ENCODE measurements at places on chromosomes 11 and 22.

DNA sequence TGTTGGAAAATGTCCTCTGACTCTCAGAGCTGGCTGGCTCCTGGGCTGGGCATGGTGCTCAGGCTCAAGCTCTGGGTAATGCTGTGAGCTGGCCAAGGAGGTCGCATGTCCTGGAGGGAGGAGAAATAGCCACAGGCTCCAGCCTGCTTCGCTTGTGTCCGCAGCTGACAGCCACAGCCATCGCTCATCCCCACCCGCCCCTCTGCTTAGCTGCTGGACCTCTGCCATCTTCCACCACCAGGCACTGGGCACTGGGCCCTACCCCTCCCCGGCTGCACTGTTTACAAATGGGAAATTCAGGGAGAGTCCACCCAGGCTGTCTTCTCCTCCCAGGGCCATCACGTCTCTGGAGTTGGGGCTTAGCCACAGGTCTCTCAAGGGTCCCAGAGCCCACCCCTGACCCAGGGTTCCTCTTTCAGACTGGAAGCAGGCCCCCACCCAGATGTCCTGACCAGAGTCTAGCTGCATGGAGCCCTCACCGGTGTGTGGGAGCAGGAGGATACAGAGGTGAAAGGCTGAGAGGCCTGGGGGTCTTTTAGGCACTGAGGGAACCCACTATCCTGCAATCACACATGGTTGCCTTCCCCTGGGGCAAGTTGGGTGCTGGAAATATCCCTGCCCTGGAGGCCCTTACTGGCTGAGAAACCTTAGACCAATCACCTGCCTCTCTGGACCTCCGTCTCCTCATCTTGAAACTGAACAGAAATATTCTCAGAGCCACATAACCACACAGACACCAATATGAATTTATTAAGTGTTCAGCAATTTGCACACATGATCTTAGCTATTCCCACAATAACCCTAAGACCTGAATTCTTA is 62.7 kb downstream of the CD82 start:
- no peak for DNase-seq

DNA sequence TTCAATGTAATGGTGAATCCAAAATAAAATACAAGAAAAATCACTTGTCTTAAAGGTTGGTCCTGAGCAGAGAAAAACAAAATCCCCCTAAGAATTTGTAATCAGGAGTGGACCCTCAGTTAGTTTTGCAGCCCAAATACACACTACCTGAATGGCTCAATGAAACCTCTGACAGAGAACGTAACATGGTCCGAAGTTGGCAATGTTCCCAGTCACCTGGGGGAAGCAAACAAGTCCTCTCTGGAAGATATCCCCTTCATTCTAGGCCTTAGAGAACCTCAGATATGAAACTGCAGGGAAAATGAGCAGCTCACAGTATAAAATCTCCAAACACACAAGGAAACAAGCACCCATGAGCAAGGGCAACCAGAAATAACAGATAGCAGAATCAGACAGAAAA is 58.2 kb downstream of the MORC2 start:
- DNase-seq = no peak

DNA sequence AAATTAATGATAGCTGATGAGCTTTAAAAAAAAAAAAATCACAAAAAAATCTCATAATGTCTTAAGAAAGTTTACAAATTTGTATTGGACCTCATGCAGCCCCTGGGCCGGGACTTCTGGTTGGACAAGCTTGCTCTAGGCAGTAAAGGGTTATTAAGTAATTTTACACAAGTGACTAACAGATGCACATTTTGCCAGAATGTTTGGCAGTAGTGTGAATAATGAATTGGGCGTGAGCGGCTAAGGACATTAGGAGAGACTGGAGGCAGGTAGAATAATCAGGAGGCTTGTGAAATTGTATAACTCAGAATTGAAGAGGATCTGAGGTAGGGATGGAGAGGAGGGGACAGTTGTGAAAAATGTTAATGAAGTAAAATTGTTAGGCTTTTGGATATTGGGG is 77.4 kb downstream of the HIPK3 start:
- DNase-seq = no peak

- DNase-seq = no peak
Measured at GRCh38 chr11:124167826-124168231, 15.3 kb upstream of the OR10D3 start.

- peak; percentile 31 for DNase-seq
Measured at GRCh38 chr22:44972363-44973083, 37.3 kb downstream of the PHF21B start.

DNA sequence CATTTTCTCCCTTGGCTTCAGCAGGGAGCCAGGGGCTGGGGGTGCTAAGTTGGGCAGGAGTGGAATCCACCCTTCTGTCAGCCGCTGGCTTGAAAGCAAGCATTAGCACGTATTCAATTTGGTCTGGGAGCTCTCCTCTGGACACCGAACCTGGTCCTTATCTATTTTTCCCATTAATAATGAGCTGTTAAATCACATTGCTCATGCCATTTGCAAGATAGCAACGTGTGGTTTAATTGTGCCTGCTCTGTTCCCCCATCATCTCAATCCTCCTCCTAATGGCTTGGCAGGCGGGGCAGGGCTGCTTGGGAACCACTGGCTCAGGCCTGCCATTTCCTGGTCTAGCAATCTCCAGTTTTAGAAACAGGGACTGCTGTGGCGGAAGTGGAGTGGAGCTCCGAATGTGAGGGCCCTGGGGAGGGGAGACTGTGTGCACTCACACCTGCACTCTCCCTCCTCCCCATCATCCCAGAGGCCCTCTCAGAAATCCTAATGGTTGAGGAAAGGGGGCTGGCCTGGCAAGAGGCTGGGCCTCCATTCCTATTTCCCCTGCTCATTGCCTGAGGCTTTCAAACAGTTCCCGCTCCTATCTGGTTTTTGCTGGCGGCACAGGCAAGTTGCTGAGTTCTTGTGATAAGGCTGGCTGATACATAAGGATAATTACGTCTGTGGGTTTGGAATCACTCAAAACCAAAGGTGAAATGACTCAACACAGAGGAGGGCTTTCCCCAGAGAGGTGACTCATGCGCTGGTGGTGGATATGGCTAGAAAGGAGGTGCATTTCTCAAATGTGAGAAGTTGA is 201.2 kb upstream of the E2F8 start:
- peak; percentile 85 for DNase-seq

- DNase-seq = no peak
Measured at GRCh38 chr11:45967506-45967905, 45.0 kb downstream of the LARGE2 start.

GRCh38 chr11:36306888-36307287 is 10.8 kb downstream of the PRR5L start:
- DNase-seq = peak; percentile 31

- DNase-seq = no peak
Measured at GRCh38 chr11:102494216-102494615, 36.3 kb downstream of the MMP7 start.

GRCh38 chr11:76361374-76361773 is 19.6 kb downstream of the THAP12 start:
- DNase-seq = no peak

DNA sequence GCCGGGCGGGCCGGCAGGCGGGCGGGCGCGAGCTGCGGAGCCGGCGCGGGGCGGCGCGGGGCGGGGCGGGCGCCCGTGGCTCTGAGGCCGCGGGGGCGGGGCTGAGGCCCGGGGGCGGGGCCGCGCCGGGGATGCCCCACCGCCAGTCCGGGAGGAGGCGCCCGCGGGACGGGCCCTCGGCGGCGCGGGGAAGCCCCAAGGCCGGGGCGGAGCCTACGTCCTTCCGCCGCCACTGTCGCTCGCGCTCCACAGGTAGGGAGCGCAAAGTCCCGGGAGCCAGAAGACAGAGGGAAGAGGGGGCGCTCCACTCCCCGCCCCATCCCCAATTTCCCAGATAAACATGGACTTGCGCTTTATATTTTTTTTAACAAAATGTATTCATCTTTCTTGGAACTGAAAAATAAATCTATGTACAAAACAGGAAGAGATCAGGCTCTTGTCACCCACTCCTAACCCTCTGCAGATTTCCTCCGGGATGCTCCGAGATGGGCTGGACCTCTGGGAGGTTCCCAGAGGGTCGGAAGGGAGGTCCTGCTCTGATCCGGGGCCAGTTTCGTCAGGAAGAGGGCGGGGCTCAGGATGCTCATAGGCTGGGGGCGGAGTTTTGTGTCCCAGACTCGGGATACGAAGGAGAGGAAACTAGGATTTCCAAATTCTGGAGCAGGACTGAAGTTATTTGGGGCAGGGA is at the start of gene MAP4K2:
Gene MAP4K2 (minus strand): TSS at position 57 of the 688 bp plus-strand sequence. CDS start 65 bp downstream, outside the sequence.
- peak; percentile 89 for DNase-seq

DNA sequence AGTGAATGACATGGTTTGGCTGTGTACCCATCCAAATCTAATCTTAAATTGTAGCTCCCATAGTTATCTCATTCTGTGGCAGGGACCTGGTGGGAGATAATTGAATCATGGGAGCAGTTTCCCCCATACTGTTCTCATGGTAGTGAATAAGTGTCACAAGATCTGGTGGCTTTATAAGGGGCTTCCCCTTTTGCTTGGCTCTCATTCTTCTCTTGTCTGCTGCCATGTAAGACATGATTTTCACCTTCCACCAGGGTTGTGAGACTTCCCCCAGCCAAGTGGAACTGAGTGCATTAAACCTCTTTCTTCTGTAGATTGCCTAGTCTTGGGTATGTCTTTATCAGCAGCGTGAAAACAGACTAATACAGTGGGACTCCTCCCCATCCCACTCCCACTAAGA is 11.1 kb downstream of the OR5A2 start:
- no peak for DNase-seq
